HS-5 (cell line): ENCODE measurements at places on chromosomes 7 and 10.

- DNase-seq, result no peak
Measured at GRCh38 chr10:102231357-102232318, 5.5 kb downstream of the ELOVL3 start.

DNA sequence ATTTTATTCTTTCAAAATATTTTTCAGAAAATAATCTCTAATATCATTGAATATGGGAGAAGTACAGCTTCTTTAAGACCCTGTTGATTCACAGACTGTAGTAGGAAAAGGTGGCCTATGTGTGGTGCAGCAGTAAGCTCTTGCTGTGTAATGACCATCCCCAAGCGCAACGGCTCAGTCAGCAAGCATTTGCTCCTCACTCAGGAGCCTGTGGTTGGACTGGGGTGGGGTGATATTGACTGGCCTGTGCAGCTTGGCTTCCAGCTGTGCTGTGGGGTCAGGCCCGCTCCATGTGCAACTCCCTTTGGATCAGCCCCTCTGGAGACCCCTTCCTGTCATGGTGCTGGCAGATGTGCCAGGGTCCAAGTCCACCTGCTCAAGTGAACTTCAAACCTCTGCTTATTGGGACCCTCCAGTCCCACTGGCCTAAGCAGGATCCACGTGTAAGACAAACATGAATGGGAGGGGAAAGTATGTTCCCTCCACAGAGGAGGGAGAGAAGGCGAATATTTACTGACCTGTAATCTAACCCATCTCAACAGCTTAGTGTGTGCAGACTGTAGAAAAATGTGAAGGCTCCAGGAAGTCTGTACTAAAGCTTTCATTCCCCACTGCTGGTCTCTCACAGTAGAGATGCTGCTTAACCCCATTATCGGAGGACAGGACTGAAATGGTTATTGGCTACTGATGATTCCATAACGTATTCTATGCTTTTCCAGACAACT, 239.7 kb downstream of the WDR37 start:
- DNase-seq, result no peak

GRCh38 chr7:44329081-44329480, 3.7 kb upstream of the CAMK2B start:
- DNase-seq, result no peak

- DNase-seq, result no peak
Measured at GRCh38 chr7:128937647-128938543, at the start of gene IRF5. Gene IRF5, plus strand, starts transcription at chr7:128937927. Its CDS starts 4,155 bp downstream, at chr7:128942082.

- no peak for DNase-seq
Measured at GRCh38 chr7:70926666-70927065, 205.3 kb upstream of the GALNT17 start.

DNA sequence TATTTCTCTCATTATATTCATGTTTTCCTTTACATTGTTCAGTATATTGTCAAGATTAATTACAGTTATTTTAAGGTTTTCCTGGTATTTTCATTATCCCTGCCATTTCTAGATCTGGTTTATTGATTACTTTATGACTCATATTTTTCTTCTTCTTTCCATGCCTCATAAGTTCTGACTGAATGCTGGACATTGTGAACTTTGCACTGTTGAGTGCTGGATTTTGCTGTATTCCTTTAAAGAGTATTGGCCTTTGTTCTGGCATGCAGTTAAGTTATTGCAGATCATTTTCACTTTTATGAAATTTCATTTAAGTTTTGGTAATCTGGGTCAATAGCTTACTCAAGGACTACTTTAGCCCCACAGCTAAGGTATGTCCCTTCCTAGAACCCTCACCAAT, 73.1 kb downstream of the KLF6 start:
- DNase-seq, result no peak

- no peak for DNase-seq
Measured at GRCh38 chr10:336247-336646, 201.0 kb downstream of the ZMYND11 start.
